ENCODE measurements at places on chromosomes 12 and 14.

DNA sequence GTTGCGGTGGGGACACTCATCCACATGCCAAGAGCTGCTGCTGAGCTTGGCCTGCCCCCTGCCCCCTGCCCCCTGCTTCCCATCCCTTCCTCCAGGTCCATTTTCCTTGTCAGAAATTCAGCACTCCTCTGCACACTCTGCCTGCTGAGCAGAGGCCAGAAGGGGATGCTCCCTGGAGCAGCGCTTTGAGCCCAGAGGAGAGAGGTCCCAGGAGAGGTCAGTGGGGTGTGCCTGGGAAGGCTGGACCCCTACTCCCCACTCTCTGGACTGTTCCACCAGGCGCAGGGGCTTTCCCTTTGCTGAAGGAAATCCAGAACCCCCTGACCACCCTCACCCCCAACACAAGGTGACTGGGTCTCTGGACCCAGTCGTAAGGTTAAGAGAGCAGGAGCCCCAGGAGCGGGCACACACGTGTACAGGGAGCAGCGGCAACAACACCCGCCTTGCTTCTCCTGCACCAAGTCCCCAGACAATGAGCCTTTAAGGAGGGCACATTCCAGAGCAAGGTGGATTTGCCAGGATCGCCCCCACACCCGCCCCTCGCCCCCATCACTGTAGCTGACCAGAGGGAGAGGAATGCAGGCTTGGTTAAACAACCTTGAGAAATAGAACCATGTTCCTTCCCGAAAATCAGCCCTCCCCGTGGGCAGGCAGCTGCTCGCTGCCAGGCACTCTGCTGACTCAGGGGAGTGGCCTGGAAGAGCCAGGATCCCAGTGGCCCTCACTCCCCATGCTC lies 30.7 kb downstream of the ISCA2 start:
- no peak for DNase-seq

DNA sequence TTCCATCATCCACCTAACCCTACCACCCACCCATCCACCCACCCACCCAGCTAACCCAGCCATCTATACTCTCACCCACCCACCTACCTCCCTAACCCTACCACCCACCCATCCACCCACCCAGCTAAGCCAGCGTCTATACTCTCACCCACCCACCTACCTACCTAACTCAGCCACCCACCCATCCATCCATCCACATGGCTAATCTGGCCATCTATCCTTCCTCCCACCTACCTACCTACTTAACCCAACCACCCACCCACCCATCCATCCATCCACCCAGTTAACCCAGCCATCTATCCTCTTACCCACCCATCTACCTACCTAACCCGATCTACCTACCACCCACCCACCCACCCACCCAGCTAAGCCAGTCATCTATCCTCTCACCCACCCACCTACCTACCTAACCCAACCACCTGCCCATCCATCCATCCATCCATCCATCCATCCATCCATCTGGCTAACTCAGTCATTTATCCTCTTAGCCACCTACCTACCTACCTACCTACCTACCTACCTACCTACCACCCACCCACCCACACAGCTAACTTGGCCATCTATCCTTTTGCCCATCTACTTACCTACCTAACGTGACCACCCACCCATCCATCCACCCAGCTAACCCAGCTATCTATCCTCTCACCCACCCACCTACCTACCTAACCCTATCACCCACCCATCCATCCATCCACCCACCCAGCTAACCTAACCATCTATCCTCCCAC lies 44.1 kb downstream of the RFLNA start:
- DNase-seq, result no peak

DNA sequence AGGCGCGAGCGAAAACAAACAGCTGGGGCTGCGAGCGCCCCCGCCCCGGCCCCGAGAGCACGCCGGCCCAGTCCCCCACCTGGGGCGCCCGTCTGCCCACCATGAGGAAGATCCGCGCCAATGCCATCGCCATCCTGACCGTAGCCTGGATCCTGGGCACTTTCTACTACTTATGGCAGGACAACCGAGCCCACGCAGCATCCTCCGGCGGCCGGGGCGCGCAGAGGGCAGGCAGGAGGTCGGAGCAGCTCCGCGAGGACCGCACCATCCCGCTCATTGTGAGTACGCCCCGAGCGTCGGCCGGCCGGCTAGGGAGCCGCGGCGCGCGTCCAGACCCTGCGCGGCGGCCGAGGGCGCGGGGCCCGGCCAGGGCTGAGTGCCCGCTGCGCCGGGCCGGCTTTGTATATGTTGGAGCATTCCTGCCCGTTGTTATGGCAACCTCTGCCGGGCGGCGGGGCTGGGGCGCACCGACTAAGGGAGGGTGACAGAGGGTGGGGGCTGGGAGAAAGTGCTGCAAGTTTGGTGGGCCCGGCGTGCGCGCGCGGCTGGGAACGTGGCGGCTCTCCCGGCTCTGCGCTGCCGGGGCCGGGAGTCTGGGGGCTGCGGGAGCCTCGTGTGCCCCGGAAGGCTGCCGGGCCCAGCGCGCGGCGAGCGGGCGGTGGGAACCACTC lies 367 bp downstream of the GALNT16 start:
- no peak for DNase-seq

GRCh38 chr14:41034969-41035368 lies 571.7 kb upstream of the LRFN5 start:
- no peak for DNase-seq

- DNase-seq, result peak; percentile 27
Measured at GRCh38 chr14:104876251-104876699, 11.2 kb downstream of the CEP170B start.
